Left cardiac atrium (tissue), 4 donors: ENCODE measurements at places on chromosomes 12 and 14. TPM values are rescaled to one million over a fixed set of nuclear protein-coding genes. Genes with fewer than 3 reads are reported as not detected.

- no peak for DNase-seq
These were observed 61.5 kb downstream of the IQSEC3 start for GRCh38 chr12:128079-128478.

DNA sequence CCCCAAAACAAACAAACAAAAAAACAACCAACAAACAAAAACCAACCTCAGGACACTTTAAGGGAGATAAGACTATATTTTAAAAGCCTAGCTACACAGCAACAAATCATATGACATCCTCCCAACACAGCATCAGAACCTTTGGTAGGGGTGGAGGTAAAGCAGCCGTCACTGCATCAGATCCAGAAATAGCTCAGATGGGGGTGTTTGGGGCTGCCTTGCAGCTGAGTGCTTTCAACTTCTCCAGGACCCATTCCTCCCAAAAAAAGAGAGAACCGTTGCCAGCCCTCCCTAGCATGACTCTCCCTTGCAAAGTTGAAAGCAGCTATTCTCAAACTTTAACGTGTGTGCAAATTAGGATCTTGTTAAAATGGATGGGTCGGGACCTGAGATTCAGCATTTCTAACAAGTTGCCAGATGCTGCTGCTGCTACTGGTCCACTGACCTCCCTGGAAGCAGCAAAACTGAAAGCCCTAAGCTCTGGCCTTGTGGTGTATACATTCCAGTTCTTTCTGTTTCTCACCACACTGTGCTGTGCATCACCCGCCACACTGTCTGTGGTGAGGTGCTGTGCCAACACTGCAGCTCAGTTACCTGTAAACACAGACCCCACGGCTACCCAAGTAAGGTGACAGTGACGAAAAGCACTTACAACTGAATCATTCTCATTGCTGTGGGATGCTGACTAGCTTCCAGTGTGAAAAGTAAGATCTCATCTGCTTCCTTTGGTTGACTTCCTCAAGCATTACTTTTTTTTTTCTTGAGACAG, 54.0 kb downstream of the SLC38A1 start:
- peak; percentile 31 for DNase-seq

GRCh38 chr14:100887728-100888335, 15.7 kb downstream of the RTL1 start:
- DNase-seq, result no peak

- no peak for DNase-seq
These were observed 68.0 kb downstream of the CCDC88C start for GRCh38 chr14:91349481-91350074.

- no peak for DNase-seq
These were observed 44.0 kb downstream of the RHOJ start for GRCh38 chr14:63248211-63248610.

DNA sequence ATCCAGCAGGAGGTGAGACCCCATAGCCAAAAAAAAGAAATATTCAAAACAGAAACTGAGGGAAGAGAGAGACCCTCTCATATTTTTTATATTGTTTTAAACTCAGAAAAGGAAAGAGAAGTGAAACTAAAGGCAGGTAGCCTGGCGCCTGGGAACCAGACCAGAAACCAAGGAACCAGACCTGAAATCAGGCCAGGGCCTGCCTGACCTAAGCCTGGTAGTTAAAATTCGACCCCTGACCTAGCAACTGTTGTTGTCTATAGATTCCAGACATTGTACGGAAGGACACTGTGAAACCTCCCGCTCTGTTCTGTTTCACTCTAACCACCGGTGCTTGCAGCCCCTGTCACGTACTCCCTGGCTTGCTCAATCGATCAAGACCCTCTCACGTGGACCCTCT, 38.5 kb upstream of the CD163 start:
- DNase-seq, result no peak

- no peak for DNase-seq
These were observed 111.0 kb downstream of the SCARB1 start for GRCh38 chr12:124752437-124753227.

DNA sequence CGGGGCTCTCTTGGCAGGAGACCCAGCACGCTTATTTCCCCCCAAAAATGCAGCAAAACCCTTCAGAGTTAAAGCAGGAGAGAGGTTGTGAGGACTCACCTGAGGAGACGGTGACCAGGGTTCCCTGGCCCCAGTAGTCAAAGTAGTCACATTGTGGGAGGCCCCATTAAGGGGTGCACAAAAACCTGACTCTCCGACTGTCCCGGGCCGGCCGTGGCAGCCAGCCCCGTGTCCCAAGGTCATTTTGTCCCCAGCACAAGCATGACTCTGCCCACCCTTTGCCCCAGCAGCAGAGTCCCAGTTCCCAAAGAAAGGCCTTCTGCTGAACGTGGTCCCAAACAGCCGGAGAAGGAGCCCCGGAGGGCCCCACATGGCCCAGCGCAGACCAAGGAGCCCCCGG, 337.7 kb downstream of the TMEM121 start:
- DNase-seq, result no peak

DNA sequence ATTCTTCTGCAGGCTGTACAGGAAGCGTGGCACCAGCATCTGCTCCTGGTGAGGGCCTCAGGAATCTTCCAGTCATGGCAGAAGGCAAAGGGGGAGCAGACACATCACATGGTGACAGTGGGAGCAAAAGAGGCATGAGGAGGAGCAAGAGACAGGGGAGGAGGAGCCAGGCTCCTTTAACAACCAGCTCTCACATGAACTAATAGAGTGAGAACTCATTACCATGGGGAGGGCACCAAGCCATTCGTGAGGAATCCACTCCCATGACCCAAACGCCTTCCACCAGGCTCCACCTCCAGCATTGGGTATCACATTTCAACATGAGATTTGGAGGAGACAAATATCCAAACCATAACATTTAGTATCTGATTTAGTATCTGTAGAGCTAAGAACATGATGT, 14.7 kb upstream of the TRIM9 start:
- no peak for DNase-seq

DNA sequence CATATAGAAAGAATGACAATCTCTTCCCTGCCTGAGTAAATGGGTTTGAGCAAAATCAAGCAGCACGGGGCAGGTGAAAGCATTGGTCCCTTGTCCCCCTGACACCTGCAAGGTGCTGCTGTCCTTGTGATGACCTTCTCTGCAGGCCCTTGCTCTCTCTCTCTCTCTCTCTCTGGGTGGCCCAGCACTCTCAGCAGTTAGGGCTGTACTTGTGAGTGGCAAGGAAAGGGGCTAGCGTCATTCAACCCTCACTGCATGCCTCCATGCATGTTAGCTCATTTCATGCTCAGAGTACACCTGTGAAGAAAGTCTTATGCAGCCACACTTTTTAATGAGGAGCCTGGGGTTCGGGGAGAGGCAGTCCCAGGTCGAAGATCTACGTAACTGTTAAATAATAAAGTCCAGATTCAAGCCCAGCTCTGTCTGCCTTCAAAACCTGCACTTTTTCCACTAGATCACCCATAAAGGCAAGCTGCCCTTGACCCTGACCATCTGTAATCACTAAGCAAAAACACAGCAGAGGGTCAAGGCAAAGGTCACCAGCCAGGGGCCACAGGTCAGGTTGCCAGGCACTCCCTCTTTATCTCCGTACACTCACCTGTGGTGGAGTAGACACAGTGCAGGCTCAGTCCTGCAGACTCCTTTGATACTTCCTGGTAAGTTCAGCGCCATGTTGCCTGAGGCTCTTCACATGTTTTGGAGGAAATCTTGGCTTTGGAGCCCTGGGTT, 44.9 kb upstream of the CLMN start:
- no peak for DNase-seq

KCNJ8 gene
- total RNA-seq, result 31.2 TPM

CCDC77 gene
- 5.0 TPM for total RNA-seq
